Kasumi-1 (cell line): ENCODE measurements at places on chromosomes 2 and 18.

DNA sequence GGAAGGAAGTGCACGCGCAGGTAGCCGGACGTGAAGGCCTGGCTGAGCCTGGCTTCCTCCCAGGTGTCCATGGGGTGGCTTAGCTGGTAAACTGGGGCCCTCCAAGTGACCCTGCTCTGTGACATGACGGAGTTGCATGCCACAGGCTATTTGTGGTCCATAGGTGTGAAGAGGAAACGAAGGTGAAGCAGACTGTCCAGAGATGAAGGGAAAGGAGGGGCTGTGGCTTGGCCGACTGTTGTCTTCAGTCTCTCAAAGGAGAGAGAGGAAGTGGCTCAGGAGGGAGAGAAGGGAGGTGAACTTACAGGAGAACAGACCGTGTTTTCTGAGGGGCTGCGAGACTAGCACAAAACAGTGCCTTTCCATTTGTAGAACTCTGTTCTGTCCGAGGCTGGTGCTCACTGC is 19.3 kb downstream of the INPP5D start:
- DNase-seq = peak; percentile 7

DNA sequence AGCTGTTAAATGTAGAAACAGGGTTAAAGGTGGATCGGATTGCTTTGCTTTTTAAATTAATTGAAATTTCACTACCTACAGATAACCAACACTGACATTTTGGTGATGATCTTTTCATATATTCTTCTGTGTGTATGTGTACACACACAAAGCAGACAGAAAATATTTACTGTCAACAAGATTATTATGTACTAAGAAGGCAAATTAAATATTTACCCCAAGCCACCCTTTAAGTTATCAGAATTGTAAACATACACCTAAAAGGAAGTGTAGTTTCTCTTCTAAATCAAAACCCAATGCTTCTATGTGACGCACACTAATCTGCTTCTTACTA is 98.7 kb downstream of the GAREM1 start:
- DNase-seq = no peak

GRCh38 chr2:159875083-159875482 is 77.1 kb upstream of the CD302 start:
- no peak for DNase-seq

DNA sequence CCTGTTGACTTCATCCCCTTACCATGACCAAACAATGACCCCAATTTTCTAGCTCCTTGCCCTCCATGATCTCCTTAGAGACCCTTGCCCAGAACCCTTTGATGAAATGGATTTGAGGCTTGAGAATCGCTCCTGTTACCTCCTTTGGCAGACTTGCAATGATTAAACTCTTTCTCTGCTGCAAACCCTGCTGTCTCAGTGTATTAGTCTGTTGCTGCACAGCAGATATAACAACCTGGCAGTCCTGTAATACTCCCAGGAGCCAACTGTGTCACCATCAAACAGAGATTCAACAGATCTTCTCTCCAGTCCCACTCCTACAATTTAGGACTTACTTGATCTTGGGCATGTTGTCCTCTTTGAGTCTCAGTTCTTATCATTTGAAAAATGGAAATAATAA is 242.9 kb downstream of the HRH4 start:
- no peak for DNase-seq

DNA sequence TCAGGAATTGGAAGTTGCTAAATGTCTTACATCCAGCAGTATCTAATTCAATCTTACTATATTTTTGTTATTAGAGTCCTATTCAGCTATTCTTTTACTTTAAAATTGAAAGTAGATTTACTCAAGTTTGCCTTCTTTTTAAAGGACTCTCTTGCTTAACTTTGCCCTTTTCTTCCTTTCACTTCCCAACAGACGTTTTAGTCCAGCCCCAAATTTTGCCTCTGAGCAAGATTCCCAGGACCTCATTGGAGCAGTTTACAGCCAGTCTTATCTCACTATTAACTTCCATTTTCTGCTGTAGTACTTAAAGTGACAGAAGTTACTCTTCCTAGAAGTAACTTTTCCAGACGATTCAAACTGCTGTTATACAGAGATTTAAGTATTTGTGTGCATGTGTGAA is 1.7 kb upstream of the PRKD3 start:
- peak; percentile 81 for DNase-seq

- no peak for DNase-seq
Measured at GRCh38 chr2:5696945-5697521, 4.8 kb downstream of the SOX11 start.

GRCh38 chr18:9104244-9104901 is 1.9 kb downstream of the NDUFV2 start:
- no peak for DNase-seq

DNA sequence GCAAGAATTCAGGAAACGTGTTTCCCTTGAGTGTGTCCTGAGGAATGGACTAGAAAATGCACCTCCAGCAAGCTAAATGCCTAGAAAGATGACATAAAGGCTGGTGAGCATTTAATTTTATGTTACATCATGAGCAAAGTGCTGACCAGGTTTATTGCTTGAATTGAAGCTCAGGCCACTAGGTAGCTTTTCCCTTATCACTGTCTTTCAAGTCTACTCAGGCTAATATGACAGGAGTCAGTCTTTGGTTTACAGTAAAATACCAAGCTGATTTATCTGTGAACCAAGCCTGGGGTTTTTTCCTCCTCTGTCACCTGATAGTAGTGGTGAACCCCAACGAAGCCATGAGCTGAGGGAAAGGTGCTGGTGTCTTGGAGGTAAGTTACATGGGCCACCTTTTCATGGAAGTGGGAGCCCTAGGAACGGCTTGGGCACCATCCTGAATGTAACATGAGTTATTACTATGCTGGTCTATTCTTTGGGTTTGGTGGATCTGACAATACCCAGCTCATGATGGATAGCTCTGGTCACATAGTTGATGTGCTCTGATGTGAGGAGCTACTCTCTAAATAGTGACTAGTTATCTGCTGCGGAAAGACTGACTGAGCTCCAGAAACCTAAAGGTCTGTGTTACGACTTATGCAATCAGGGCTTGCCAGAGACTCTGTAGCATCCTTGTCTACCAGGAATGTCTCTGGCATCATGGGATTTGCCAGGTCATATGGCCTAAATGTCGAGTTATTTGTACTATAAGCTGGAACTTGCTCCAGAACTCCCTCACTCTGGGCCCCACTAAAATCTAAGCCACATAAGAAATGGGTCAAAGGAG is 39.8 kb downstream of the NUP35 start:
- DNase-seq = no peak

GRCh38 chr2:29940706-29941105 is 19.3 kb upstream of the ALK start:
- DNase-seq = no peak

DNA sequence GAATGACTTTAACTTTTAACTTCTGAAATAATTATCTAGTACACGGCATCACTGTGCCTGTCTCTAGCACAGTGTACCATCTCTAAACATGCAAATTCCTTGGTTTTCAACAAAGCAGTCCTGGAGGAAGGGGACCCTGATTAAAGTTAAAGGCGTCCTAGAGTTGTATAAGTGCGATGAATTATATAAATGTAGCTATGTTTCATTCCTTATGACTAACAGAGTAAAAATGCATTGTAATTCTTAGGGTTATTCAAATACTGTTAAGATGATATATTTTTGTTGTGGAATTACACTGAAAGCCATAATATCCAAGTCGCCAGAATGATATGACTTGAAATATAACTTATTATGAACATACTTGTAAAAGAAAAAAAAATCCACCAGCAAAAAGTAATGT is 544.9 kb upstream of the LINC00305 start:
- DNase-seq = no peak

- DNase-seq = no peak
Measured at GRCh38 chr2:68727683-68728375, 6.8 kb upstream of the ARHGAP25 start.

DNA sequence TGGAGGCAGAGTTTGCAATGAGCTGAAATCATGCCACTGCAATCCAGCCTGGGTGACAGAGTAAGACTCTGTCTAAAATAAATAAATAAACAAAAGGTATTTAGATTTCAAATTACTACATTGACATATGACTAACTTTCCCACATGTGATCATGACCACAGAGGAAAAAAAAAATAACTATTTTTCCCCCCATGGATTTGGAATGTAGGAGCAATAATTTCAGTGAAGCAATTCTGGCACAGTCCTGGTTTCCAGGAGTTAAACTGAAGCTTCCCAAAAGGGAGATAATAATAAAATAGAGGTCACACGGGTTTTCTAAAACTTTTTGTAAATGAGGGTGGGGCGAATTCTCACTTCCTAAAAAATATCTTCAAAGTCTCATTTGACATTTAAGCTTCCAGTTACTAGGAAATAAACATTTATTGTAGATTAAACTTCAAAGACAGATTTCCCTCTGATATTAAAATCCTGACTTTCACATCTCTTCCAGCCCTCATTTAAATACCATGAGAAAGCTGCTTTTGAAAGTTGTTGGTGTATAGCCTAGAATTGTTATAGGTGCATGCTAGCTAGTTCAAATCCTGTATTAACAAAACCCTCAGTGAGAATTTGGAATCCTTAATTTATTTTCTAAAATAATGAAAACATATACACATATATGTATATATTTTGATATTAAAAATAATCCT is 20.7 kb downstream of the SLC19A3 start:
- DNase-seq = no peak

DNA sequence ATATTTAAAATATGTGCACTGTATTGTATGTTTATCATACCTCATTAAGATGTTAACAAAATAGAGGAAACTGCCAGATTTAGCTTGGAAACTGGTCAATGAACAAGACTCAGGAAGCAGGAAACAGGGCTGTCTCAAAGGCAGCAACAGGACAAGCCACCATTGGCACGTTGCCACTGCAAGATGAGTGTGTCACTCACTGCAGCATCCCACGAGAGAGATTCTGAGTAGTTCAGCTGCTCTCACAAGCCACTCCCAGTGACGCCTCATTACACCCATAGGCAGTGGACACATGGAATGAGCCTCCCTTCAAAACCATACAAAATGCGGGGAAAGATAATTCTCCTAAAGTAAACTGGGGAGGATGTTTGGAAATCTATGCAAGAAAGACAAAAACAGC is 181.9 kb upstream of the DLGAP1 start:
- DNase-seq = no peak

- no peak for DNase-seq
Measured at GRCh38 chr2:66490588-66491001, 55.7 kb downstream of the MEIS1 start.

- no peak for DNase-seq
Measured at GRCh38 chr2:125874564-125874963, 781.4 kb upstream of the GYPC start.

DNA sequence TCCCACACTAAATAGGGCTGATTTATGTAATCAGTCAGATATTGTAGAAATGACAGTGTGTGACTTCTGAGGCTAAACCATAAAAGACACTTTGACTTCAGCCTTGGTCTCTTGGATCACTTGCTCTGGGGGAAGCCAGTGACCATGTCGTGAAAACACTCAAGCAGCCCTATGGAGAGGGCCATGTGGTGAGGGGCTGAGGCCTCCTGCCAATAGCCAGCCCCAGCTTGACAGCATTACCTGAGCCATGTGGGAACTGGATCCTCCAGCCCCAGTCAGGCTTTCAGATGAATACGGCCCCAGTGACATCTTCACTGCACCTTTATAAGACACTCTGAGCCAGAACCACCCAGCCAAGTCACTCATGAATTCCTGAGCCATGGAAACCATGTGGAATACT is 20.8 kb downstream of the TNS1 start:
- DNase-seq = no peak

GRCh38 chr2:216696321-216696720 is 972 bp upstream of the IGFBP5 start:
- DNase-seq = no peak

DNA sequence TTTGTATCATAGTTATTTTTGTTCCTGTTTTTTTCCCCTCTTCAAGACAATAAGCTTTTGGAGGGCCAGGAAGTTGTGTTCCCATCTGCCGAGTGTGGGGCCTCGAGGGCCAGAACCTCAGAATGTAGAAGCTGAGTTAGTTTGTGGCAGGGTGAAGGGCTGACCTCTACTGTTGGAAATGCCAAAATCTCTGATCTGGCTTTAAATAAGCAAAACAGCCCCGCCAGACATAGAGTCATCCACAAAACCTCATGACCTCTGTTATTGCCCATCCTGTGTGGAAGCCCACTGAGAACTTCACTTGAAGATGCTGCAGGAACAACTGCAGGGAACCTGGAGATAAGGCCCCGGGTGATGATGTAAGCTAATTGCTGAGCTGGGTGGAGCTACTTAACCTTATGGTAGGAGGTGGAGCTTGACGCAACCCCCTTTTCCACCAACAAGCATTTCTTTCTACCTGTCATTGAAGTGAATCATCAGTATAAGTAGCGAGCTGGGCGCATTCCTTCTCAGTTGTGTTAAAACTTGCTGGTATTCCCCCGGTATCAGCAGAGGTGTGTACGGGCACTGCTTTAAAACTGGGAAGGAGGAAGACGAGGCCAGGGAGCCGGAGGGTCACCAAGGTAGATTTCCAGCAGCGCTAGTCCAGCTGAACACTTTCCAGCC is 177.2 kb downstream of the NEDD4L start:
- DNase-seq = no peak

DNA sequence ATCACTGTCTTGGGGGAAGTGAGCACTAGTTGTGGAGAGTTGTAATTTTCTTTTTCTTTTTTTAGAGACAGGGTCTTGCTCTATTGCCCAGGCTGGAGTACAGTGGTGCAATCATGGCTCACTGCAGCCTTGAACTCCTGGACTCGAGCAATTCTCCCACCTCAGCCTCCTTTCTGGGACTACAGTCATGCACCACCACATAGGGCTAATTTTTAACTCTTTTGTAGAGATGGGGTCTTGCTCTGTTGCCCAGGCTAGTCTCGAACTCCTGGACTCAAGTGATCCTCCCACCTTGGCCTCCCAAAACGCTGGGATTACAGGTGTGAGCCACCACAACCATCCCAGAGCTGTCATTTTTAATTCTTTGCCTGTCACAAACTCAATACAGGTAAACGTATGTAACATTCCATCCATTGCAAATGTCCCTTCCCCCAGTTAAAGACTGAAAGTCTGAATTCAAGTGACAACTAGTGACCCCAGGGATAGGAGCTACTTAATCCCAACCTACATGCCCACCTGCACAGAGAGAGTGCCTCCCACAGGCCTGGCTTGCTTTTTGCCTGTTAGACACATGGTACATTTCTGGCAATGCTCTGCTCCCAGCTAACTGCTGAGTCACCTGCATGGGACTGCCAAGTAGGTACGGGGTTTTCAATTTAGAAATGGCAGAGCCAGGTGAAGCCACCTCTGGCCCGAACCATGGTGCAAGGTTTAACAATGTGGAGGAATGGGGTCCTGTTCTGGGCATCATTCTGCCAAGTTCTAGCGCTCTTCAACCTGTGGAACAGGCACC is 60.6 kb downstream of the CYB5A start:
- no peak for DNase-seq
